ENCODE measurements at places on chromosomes 7 and 10. TPM values are rescaled to one million over a fixed set of nuclear protein-coding genes. Genes with fewer than 3 reads are reported as not detected.

DNA sequence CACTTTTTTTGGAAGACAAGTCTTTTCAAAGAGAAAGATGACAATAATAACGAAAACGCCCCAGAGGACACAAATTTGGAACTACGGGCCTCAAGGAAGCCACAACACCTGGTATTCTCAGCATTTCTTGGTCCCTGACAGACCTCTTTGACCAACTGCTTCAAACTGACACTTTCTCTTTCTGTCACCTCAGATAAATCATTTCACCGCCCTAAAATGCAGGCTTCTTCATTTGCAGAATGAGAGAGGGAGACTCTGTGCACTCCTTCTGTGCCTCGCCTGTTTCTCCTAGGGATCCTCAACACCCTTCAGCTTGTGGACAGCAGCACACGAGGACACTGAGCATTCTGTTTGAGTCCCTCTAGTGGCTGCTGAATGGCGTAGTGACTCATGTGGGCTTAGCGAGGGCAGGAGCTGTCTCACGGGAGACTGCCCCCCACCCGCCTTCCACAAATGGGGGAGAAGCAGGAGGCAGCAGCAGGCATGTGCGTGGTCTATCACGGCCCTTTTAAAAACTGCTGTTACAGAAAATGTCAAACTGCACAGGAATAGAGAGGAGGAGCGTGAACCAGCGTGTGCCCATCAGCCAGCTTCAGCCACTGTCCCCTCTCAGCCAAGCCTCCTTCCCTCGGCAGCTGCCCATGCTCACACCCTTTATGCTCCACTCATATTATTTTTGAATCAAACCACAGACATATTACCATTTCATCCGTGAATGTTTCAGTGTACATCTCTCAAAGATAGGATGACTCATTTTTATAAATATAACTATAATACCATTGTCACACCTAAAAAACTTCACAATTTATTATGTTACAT, 41.4 kb downstream of the GSDME start:
- peak; percentile 69 for DNase-seq

DNA sequence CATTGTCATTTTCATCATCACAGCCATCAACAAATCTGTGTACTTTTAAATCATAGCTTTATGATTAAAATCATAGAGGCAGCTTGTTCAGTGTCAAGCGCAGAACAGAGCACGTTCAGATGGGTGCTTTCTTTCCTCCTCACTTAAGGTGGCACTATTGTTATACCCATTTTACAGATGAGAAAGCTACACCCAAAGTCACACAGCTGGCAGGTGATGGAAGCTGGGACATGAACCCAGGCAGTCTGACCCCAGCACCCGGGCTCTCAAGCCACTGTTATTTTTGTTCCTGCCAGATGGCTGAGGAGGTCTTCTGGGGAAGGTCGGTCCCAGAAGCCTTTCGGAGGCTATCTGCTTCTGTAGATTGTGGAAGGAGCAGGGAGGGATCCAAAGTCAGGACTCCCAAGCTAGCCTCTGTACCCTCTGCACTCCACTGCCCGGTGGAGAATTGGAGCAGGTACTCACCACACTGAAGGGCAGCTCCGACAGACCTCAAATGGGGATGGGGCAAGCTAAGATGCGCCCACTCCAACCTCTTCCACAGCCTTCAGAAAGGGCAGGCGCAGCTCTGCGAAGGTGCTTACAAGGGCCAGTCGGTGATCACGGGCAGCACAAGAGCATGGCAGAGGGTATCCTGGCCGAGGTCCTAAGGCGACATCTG, 610 bp downstream of the AVPI1 start:
- DNase-seq: no peak

DNA sequence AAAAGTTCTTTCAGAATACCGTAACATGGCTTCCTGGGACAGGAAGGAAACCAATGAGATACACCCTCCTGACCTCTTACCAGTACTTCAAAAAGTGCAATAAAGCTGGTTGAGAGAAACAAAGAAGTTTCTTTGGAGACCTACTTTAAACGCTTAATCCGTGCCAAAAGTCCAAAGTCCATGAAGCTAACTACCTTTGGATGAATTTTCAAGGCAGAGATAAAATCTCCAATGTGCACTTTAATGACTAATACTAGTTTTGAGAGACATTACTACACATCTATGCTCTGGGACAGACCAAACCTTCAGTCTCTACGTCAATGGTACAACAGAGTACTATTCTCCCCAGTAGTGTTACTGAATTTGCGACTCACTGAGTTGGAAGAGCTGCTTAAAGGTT, 46.1 kb downstream of the UBE2H start:
- DNase-seq: peak; percentile 59

- peak; percentile 9 for DNase-seq
These were observed 348.8 kb downstream of the SUGCT start for GRCh38 chr7:40483630-40484029.

DNA sequence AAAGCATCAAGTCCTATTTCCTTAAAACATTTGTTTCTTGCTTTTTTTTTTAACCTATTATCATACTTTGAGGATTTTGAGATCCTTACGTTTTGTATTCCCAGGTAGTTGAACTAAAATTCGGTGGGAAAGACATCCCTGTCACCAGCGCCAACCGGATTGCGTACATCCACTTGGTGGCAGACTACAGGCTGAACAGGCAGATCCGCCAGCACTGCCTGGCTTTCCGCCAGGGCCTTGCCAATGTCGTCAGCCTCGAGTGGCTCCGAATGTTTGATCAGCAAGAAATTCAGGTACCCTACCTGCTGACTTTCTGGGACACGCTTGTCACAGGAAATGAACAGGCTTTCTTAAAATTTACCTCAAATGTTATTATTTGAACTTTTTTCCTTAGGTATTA, 83.0 kb upstream of the DNAJB6 start:
- DNase-seq: no peak

Gene SMARCD3
- total RNA-seq: 180 TPM

- DNase-seq: no peak
These were observed 96.5 kb downstream of the ADCY1 start for GRCh38 chr7:45670717-45671116.

- no peak for DNase-seq
These were observed 37.5 kb downstream of the DENND11 start for GRCh38 chr7:141664450-141664849.

Gene SPDYE9
- total RNA-seq: not detected

DNA sequence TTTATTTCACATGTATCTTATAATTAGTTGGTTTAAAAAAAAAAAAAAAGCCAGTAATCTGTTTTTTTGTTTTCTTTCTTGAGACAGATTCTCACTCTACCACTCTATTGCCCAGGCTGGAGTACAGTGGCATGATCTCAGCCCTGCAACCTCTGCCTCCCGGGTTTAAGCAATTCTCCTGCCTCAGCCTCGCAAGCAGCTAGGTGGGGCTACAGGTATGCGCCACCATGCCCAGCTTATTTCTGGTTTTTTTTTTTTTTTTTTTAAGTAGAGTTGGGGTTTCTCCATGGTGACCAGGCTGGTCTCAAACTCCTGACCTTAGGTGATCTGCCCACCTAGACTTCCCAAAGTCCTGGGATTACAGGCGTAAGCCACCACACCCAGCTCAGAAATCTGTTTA, 34.1 kb upstream of the CAPZA2 start:
- no peak for DNase-seq

Gene MYL10
- total RNA-seq: not detected

GRCh38 chr7:103857435-103857834, 132.0 kb downstream of the RELN start:
- DNase-seq: no peak

DNA sequence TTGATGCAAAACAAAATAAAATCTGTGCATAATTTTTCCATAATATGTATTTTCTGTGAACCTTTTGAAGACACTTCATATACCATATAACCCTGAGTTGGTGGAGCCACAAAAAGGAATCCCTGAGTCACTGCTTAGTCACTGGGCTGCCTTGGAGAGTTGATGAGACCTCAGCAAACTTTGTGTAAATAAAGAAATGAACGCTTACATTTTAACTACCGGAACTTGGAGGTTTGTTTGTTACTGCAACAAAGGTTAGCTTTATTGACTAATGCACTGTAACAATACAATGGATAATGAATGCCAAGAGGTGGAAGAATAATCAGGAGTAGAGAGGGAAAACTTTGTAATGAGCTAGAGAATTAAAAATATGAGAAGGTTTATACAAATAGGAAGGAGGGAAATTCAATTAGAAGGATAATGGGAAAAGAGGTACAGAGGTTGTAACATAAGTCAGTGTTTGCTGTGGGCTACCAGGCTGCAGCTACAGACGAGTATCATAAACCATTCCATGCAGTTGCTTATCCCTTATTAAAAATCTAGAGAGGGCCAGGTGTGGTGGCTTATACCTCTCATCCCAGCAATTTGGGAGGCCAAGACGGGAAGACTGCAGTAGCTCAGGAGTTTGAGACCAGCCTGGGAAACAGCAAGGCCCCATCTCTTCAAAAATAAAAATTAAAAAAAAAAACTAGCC, 1042.1 kb downstream of the TYW1 start:
- DNase-seq: no peak

DNA sequence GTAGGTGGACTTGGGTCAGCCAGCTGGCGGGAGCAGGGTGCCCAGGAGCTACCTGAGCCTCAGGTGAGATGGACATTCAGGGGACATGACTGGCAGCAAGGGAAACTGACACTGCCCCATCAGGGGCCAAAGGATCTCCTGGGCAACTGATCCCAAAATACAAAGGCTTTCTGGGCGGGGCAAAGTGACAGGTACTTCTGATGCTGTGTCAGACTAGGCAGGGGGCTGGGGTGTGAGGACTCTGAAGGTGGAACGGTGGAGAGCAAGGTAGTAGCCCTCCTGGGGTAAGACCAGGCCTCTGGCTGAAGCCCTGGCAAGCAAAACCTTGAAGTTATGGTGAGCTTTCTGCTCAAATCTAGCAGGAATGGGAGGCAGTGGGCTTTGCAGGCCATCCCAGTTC, 4.4 kb downstream of the OPN4 start:
- DNase-seq: no peak

DNA sequence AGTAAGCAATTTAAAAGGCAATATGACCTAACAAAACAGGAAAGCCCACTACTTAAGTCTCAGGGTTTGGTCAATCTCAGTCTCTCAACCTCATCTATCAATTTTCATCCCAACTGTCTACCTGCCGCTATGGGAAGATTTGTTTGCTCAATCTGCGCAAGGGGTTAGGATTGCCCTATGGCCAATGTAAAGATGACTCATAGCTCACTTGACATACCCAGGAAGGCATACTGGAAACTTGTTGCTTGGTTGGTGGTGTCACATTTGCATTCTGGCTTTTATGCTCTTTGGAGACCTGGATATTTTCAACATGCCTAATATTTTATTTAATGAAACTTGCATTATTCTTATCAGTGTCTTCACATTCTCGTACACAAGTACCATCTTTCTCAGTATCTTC, 78.1 kb upstream of the TMEM196 start:
- DNase-seq: no peak

Gene LIPJ
- total RNA-seq: not detected

- DNase-seq: no peak
These were observed 25.6 kb upstream of the PLEKHA1 start for GRCh38 chr10:122348935-122349361.

Gene SUN3
- not detected for total RNA-seq

Gene DNAJB6
- total RNA-seq: 117 TPM

Gene GIGYF1
- 31.9 TPM for total RNA-seq

GRCh38 chr10:130021383-130021950, 57.4 kb upstream of the EBF3 start:
- DNase-seq: no peak

DNA sequence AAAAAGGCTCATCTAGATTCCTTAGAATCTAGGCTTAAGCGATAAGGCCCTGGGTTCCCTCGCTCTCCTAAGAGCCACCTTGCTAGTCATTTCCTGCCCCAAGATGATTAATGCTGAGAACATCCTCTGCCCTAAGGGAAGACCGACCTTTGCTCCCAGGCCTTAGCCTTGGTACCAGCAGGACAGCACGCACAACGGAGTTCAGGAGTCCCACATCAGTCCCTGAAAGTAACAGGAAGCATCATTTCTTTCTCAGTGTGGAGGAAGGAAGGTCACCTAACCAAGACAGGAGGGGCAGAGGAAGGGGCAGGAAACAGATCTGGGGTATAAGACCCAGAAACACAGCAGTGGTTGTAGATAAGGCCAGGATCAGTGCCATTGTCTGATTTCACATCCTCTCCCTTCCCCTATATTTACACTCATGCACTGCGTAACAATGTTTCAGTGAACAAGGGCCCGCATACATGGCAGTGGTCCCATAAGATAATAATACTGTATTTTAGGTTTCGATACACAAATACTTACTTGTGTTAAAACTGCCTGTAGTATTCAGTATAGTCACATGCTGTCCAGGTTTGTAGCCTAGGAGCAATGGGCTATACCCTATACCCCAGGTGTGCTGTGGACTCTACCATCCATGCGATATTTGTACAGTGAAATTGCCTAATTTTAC, 8.1 kb upstream of the FAM107B start:
- DNase-seq: peak; percentile 47

- peak; percentile 69 for DNase-seq
These were observed at the start of gene APBB1IP for GRCh38 chr10:26437637-26438461. TSS of gene APBB1IP (plus strand) at chr10:26438341. CDS start at chr10:26492327, 53,986 bp downstream.

DNA sequence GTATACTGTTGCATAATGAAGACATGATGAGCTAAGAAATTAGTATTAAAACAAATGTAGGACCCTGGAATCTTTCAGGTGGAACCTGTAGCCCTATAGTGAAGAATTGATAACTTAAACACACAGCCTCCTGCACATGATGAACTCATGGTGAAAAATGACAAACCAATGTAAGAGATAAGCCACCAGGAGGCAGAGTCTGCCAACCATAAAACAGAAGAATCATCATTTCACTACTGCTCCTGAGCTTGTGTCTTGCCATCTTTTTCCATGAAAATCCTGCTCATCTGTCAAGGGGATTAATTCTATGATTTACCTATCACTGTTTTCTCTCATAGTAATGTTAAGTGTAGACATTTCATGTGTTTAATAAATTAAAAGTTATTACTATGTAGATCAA, 363.9 kb downstream of the MALRD1 start:
- peak; percentile 43 for DNase-seq

GRCh38 chr10:118034791-118035261, 11.9 kb downstream of the RAB11FIP2 start:
- no peak for DNase-seq

Gene CLIP2
- 20.0 TPM for total RNA-seq

Gene CCDC172
- total RNA-seq: not detected

DNA sequence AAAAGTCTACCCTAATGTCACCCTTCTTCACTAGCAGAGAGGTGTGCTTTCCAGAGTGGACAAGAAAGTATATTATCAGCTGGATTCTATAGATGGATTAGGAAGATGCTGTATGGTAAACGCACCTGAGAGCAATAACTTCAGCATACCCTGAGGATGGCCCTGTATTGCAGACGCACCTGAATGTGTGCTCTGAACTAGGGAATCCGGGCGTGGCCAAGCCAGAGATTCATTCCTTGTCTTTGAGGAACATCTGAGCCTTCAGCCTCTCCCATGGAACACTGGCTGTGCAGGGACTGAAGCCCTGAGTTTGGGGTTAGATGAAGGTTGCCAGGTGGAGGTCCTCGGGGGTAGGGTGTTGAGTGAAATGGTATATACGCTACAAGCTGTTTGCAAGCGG, 66.2 kb upstream of the NFE2L3 start:
- no peak for DNase-seq

- peak; percentile 83 for DNase-seq
These were observed 24.5 kb upstream of the GTF2IRD1 start for GRCh38 chr7:74429153-74429747.

- peak; percentile 26 for DNase-seq
These were observed 8.8 kb upstream of the STN1 start for GRCh38 chr10:103926722-103927319.

Gene PRKAR2B
- 56.3 TPM for total RNA-seq

GRCh38 chr7:83014546-83014945, 148.1 kb downstream of the PCLO start:
- no peak for DNase-seq

All from cardiac muscle cell (in vitro differentiated cells and primary cell).